SK-N-SH (cell line): ENCODE measurements at places on chromosomes 1 and 21.

- DNase-seq, result no peak
Observed at GRCh38 chr1:184016169-184016568, 21.4 kb downstream of the COLGALT2 start.

- no peak for DNase-seq
Observed at GRCh38 chr1:17414022-17414421, 25.5 kb downstream of the RCC2 start.

- no peak for DNase-seq
Observed at GRCh38 chr1:204728045-204728444, 42.5 kb upstream of the LRRN2 start.

DNA sequence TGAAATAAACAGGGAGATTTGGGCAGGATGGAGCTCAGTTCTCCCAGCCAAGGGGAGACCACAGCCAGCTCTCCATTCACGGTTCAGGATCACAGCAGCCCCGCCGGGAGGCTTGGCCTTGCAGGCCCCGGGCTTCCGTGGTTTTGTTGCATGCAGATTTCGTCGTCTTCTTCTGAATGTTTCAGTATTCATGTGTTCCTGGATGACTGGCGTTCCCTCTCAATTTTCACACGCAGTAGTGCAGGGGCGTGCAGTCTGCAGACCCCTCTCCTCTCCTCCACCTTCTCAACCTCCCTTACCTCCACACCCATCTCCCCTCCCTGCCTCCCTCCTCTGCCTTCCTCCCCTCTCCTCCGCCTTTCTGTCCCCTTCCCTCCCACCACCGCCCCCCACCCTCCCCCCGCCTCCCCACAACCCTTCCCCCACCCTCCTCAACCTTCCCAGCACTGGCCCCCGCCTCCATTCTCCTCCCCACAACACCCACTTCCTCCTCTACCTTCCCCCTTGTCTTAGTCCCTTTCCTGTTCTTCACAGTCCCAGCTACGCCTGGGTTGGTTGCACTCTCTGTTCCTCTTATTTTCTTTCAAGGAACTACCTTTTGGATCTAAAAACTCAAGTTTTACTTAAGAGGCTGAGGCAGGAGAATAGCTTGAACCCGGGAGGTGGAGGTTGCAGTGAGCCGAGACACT is 8.4 kb upstream of the SLC19A1 start:
- no peak for DNase-seq

DNA sequence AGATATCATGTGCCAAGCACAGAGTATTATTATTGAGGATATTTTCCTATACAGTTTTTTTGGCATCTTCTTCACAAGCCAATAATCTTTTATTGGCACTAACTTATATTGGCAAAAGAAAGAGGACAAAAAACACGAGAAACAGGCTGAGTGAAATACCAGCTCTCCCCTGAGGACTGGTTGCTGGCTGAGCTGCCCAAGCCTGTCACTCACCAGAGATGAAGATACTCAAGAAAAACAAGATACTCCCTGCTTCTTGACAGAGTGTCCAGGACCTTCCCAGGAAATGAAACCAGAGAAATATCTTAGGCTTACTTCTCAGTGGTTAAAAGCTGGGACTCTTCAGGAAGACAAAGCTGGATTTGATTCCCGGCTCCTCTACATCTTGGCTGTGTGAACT is 35.9 kb upstream of the ATP1B1 start:
- no peak for DNase-seq

GRCh38 chr1:182968151-182968741 is 15.3 kb upstream of the SHCBP1L start:
- no peak for DNase-seq

DNA sequence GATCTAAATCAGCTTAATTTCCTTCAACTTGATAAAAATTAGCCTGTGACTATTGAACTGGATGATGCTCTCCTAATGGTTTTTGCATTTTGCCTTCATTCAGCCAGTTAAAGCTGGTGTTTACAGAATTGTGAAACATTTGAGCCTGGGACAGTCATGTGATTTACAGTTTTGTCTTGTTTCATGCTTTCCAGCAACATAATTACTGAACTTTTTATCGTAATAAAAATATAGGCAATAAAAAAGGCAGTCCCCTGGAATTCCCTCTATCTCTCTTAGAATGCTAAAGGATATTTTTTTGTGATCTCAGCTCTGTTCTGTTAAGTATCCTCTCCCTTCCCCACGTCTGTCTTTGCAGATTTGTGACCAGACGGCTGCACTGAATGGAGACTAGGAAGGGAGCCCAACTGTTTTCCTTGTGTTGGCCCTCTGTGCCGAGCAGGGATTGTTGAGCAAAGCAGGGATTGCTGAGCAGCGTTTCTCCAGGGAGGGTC is 70.3 kb upstream of the RGL1 start:
- DNase-seq, result no peak

DNA sequence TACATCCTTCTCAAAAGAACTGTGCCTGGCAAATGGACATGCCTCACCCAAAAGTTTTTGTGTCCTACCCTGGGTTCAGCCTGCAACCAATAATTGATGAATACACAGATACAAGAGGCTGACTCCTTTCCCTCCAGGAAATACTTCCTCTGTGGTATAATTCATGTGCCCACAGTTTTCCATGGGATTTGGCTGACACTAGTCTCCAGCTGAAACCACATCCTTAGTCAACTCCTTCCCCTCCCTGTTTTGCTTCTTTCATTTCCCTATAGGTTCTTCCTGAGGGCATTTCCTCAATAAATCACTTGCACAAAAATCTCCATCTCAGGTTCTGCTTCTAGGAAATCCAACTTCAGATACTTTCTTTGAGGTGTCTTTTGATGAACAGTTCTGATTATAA is 436.6 kb upstream of the C1orf87 start:
- DNase-seq, result no peak

DNA sequence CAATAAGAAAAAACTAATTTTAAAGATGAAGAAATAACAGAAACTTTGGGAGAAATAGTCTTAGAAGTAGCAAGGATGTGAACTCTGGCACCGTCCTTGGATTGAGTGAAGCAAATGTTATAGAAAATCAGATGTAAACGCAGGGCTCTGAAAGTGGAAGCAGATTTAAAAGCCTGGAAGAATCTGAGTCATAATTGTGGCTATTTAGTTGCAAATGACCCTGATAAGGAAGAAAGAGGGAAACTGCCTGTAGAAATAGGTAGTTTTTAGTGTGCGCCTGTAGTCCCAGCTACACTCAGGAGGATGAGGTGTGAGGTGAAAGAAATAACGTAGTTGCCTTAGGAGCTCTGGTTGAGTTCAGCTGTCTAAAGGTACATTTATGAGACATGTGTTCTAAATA is 101.0 kb downstream of the NGF start:
- DNase-seq, result no peak

DNA sequence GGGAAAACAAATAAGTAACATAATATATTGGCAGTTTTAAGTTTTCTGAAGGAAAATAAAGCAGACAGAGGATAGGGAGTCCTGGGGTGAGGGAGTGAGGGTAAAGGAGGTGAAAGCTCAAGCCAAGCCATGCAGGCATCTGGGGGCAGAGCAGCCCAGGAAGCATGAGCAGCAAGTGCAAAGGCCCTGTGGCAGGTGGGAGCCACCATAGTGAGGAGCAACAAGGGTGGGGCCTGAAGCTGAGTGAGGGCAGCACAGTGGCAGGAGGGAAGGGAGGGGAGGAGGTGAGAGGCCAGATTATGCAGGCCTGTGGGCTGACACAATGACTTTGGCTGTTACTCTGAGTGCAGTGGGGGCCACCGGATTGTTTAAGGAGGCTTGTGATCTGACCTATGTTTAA is 138.8 kb upstream of the TNR start:
- no peak for DNase-seq

GRCh38 chr1:31413405-31414001 is 490 bp downstream of the SERINC2 start:
- peak; percentile 85 for DNase-seq

GRCh38 chr1:57916041-57916440 is 492.2 kb upstream of the DAB1 start:
- DNase-seq, result no peak

- no peak for DNase-seq
Observed at GRCh38 chr21:16287046-16287445, 557.3 kb downstream of the USP25 start.

GRCh38 chr1:201074018-201074417 is 38.2 kb downstream of the CACNA1S start:
- no peak for DNase-seq

- no peak for DNase-seq
Observed at GRCh38 chr1:210223226-210223904, 9.2 kb upstream of the SERTAD4 start.

DNA sequence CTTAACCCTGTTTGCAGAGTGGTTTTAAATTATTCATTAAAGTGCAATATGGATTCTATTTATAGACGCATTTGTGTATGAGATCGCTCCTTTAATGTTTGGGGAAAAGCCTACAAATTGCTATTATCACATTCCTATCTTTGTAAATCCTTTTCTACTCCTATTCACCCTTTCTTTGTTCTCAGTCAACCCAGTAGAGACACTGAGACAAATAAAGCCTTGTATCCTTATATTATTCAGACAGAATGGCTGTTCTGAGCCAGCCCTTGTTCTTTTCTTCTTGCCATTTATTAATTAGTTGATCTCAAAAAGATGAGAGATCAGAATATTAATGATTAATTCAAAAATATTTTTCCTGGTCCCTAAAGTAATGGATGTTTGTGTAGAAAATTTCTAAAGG is 8.4 kb downstream of the PCBP3 start:
- DNase-seq, result no peak

DNA sequence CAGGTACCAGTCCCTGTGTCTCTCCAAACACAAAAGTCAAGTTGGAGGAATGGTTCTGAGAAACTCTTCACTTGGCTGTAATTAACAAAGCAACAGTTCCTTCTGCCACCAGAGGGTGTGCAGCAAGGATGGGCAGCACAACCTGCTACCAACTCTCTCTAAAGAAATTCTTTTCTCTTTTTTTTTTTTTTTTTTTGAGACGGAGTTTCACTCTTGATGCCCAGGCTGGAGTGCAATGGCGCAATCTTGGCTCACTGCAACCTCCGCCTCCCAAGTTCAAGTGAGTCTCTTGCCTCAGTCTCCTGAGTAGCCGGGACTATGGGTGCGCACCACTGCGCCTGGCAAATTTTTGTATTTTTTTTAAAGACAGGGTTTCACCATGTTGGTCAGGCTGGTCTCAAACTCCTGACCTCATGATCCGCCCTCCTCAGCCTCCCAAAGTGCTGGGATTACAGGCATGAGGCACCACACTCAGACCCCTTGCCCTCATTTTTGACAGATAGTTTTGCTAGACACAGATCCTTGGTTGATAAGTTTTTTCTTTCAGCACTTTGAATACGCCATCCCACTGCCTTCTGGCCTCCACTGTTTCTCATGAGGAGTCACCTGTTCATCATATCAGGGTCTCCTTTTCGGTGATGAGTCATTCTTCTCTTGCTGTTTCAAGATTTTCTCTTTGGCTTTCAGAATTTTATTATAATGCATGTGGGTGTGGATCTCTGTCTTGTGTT is 12.1 kb upstream of the DEGS1 start:
- peak; percentile 23 for DNase-seq

GRCh38 chr1:84442256-84442655 is 36.8 kb upstream of the RPF1 start:
- peak; percentile 18 for DNase-seq

- DNase-seq, result peak; percentile 30
Observed at GRCh38 chr1:244863491-244864252, 671 bp downstream of the HNRNPU start.

DNA sequence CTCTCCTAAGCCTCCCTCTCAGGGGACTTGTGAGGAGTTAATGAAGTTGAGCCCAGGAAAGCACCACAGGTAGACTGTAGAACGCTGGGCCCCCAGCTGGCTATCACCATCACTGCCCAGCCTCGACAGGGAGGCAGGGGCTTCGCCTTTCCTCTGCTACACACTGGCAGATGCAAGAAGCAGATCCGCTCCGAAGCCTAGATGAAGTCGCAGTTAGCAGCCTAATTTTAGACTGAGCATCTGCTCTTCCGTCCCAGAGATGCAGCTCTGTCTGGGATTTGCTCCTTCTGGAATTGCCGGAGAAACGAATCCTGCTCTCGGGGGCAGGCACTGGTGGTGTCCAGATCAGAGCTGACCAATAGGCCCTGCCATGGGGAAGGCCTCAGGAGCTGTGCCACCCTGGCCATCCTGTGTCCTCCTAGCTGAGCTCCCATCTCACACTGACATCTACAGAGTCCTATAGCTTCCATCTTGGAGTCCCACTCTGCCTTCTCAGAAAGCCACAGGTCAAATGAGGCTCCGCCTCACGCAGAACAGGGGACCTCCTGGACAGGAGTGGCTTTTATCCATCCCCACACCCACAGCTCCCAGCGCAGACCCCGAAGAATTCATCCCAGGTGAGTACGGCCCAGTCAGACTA is 186.8 kb upstream of the EDN2 start:
- DNase-seq, result no peak

GRCh38 chr1:219566951-219567947 is 45.7 kb downstream of the ZC3H11B start:
- peak; percentile 26 for DNase-seq

GRCh38 chr1:192066202-192066601 is 92.1 kb upstream of the RGS18 start:
- no peak for DNase-seq

GRCh38 chr1:239987103-239987745 is 104.5 kb upstream of the FMN2 start:
- DNase-seq, result no peak

GRCh38 chr1:105874621-105875020 is 1181.9 kb upstream of the PRMT6 start:
- DNase-seq, result no peak

DNA sequence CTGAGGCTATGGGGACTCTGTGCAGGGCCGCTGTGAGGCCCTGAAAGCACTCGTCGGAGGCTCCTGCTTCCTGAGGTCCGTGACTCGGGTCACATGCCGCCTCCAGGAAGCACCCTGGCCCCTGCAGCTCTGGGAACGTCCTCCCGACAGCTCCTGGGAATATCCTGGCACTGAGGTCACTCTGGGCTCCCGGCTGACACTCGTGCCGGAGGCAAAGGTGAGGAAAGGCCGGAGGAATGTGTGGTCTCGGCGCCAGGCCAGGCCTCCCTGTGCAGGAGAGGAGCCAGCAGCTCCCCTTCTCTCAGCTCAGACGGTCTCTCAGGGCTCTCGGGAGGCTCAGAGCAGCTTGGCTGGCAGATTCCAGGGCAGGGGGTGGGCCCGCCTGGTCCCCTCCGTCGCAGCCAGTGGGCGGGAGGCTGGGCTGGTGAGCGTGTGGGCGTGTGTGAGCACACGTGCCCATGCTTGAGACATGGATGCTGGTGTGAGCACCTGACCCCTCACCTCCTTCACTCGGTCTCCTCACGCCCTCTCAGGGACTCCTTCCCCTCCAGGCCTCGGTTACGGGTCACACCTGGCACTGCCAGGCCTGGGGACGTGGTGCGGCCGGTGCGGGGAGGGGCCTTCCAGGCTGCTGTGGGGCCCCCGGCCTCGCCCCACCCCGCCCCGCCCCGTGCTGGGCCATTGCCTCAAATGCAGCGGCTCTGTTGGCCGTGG is 5.5 kb upstream of the RNF223 start:
- DNase-seq, result peak; percentile 83

- no peak for DNase-seq
Observed at GRCh38 chr21:14857529-14857928, 207.3 kb downstream of the NRIP1 start.
